ENCODE measurements at places on chromosomes 5 and 9.

- peak; percentile 25 for DNase-seq
Measured at GRCh38 chr9:84670138-84671041, 861 bp downstream of the NTRK2 start.

DNA sequence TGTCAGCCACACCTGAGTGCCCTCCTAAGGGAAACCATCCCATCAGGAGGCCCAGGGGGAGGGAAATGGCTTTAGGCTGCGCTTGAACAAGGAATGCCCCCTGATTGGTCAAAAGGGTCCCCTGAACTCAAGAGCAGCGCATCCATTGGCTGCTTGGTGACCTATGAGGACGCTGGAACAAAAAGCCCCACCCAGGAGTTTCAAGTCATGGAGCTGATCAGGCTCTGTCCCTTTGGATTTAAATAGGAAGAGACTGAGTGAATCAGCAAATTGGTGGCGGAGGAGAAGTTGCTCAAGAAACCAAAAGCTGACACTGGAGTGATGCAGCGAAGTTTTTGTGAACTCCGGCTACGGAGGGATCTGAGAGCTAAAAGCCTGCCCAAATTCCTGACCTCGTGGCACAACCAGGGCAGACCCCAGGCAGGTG is 66.7 kb downstream of the SMIM23 start:
- DNase-seq = no peak

DNA sequence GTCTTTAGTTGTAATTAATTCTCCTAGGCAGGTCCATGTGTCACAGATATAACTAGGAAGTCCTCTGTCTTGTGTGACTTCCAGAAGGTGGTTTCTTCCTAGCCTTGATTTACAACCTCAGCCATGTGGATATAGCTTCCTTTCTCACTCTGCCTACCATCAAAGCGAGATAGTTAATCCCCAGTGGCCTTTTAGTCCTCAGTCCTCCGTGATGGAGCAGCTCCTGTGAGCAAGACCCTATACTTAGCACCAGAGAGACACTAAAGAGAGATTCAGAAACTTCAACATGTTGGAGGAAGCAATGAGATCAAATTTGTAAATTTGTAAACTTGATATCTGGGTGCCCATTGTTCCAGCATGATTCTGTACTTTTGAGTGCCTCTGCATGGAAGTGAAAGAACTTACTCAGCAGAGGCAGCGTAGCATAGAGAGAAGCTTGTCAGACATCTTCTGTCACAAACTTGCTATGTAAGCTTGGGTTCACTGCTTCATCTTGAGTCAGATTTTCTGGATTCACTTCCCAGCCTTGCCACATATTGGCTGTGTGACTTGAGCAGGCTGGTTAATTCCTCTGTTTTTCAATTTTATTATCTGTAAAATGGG is 170.2 kb upstream of the NR3C1 start:
- DNase-seq = no peak

- no peak for DNase-seq
Measured at GRCh38 chr9:72124947-72125346, 24.3 kb upstream of the GDA start.

- no peak for DNase-seq
Measured at GRCh38 chr9:127967151-127967809, 13.5 kb downstream of the EEIG1 start.

- no peak for DNase-seq
Measured at GRCh38 chr9:131759017-131759647, 19.3 kb upstream of the RAPGEF1 start.

GRCh38 chr9:116499986-116500871 is 186.9 kb upstream of the TRIM32 start:
- DNase-seq = no peak

DNA sequence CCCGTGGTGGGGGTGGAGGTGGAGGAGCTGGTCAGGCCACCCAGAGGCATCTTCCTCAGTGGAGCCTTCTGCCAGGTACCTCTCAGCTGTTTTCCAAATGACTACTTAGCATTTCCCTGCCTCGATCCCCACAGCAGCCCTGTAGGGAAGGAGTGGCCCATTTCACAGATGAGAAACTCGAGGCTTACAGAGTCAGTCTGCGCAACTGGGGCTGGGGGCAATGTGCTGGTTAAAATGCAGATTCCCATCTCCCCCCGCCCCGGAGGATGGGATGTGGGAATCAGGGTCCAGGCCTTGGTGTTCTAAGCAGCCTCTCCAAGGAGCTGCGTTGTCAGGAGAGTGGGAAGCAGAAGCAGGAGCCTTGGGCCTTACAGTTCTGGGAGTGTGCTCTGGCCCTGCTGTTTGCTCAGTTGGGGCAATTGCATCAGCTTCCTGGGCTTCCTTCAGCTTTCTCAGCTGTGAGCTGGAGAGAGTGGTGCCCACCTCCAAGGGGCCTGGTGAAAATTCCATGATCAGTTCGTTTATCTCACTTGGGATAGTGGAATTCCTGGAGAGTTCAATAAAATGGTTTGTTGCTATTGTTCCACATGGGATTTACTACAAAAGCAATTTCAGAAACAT is 19.4 kb downstream of the ERGIC1 start:
- no peak for DNase-seq

- DNase-seq = no peak
Measured at GRCh38 chr9:94056442-94056974, 27.8 kb upstream of the PTPDC1 start.

- no peak for DNase-seq
Measured at GRCh38 chr9:2332663-2333062, 288.9 kb upstream of the VLDLR start.

- DNase-seq = no peak
Measured at GRCh38 chr5:97094579-97095317, 47.7 kb downstream of the LIX1 start.

DNA sequence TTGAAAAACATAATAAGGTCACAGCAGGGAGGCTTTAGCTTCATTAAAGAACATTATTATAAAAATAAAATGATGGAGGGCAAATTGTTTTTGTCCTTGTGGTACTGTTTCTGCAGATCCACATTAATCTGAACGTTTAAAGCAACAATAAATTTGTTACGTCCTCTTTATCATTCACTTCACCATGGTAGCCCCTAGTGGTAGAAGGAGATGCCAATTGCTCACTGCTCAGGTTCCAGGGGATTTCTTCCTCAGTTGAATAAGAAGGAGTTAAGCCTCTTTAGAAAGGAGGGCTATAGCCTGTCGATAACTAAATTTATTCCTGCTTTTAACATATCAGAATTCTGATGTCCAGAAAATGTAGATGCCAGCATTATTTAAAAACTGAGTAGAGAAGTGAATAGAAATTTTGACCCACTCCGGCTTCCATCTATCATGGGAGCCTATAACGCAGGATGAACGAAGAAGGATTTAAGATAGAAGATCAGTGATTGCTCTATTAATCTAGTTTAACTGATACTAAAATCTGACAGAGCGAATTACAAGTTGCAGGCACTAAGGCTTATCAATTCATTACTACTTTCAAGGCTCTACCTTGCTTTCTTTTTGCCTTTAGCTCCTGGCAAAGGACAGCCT is 692.3 kb downstream of the PTPRD start:
- no peak for DNase-seq

- no peak for DNase-seq
Measured at GRCh38 chr5:165014439-165014838, 1509.0 kb downstream of the MAT2B start.

DNA sequence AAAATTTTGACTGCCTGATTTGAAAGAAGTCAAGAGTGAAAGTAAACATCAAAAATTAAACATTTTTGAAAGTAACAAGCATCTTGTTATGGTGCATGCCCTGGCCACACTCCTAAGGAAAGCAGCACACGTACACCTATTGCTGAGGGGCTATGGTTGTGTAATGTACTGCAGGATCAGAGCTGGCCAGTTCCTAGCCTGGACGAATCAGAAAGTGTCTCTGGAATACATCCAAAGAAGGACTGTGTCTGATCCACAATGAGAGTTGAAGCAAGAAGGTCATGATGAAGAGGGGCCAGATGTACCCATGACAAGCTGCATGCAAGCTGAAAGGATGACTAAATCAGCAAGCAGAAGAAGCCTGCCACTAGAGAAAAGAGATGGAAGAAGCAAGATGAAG is 618.2 kb downstream of the TLE1 start:
- no peak for DNase-seq

GRCh38 chr9:133560311-133560710 is 25.8 kb downstream of the ADAMTSL2 start:
- no peak for DNase-seq

DNA sequence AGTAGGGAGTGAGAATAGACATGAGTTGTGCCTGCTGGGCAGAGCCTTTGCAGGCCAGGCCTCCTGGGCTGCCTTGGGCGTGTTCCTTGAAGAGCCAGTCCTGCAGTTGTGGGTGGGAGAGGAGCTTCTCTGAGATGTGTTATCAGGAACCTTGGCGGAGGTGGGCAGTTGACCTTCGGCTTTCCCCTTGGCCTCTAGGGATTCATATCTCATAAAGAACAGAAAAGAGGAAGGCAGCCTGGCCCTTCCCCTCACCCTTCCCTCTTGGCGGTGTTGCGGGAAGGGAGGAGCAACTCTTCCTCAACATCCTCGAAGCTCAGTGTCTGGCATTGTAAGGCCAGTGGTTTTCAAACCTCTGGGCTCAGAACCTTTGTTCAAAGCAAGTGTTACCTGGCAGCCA is 59.2 kb downstream of the DAPK1 start:
- no peak for DNase-seq

GRCh38 chr5:63456279-63456678 is 506.0 kb downstream of the HTR1A start:
- no peak for DNase-seq

DNA sequence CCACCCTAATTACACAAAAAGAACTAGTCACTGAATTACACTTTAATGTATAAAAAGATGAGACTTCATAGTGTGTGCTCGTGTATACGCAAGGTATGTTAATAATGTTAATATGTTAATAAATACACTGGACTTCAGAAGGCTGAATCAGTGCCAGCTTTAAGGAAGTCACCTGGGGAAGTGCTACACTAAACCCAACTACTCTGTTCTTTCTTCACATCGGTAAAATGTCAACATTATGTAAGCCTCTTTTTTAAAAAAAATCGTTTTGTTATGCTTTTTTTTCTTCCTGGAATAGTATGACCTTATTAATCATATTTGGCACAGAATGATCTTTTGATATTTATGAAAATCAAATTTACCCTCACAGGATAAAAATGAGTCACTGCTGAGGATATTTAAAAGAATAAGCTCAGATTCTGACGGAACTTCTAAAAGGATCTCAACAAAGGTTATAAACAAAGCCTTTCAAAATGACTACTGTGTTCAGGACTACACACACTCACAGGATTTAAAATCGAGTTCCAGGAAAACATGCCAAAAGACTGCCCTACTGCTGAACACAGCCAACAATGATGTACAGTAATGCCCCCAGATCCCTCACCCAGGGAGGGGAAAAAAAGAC is 75.9 kb downstream of the AUH start:
- no peak for DNase-seq

DNA sequence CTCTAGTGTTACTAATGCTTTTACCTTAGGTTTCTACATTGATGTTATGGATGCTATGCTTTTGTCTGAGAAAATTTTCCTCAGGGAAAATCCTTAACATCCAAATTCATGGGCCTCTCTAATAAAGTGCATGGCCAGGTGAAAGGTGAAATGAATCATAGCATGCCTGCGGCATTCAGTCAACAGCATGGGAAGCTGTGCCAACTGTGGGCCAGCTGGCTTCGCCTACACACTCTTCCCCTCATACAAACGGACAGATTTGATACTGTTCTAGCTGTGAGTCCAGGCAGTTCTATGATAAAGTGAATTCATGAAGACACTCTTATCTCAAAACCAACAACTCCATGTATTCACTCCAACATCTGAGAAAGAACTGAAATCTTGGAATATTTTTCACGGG is 374.1 kb downstream of the PLK2 start:
- DNase-seq = no peak

DNA sequence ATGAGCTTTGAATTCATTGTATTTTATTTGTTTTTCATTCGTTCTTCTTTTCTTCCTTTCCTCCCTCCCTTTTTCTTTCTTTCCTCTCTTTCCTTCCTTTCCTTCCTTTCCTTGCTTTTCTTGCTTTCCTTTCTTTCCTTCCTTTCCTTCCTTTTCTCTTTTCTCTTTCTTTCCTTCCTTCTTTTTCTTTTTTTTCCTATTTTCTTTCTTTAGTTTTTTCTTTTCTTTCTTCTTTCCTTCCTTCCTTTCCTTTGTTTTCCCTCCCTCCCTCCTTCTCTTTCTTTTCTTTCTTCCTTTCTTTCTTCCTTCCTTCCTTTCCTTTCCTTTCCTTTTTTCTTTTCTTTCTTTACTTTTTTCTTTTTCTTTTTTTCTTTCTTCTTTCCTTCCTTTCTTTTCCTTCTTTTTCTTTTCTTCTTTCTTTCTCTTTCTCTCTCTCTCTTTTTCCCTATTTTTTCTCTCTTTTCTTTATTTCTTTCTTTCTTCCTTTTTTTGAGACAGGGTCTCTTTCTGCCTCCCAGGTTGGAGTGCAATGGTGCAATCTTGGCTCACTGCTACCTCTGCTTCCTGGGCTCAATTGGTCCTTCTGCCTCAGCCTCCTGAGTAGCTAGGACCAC is 357.1 kb upstream of the PRR16 start:
- DNase-seq = no peak

GRCh38 chr9:132018957-132019405 is 60.7 kb downstream of the MED27 start:
- DNase-seq = no peak

GRCh38 chr9:129354498-129354897 is 176.4 kb upstream of the IER5L start:
- DNase-seq = no peak

- peak; percentile 79 for DNase-seq
Measured at GRCh38 chr5:143404416-143405062, 1.1 kb upstream of the NR3C1 start.

GRCh38 chr5:157520911-157521703 is 54.5 kb downstream of the ADAM19 start:
- DNase-seq = no peak

DNA sequence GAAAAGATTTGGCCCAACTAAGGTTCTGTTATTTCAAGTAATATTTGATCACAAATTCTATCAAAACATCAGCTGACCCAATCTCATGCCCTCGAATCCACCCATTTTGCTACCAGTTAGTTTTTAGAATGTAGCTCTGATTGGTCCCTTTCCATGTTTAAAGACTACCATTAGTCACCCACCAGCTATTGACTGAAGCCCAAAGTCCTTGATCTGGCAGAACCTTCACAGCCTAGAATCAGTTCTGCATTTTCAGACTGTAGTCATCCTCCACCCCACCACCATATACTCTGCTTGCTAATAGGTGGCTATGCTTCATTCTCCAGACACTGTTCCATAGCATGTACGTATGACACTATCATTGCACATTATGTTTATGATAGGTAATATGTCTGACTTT is 182.2 kb upstream of the TARS1 start:
- DNase-seq = no peak

- DNase-seq = no peak
Measured at GRCh38 chr9:129416821-129417539, 203.9 kb downstream of the C9orf50 start.

- DNase-seq = no peak
Measured at GRCh38 chr5:120405923-120406322, 58.2 kb upstream of the PRR16 start.

Data from C1 segment of cervical spinal cord (tissue), 14 donors.